ENCODE measurements at places on chromosomes 13 and 19.

DNA sequence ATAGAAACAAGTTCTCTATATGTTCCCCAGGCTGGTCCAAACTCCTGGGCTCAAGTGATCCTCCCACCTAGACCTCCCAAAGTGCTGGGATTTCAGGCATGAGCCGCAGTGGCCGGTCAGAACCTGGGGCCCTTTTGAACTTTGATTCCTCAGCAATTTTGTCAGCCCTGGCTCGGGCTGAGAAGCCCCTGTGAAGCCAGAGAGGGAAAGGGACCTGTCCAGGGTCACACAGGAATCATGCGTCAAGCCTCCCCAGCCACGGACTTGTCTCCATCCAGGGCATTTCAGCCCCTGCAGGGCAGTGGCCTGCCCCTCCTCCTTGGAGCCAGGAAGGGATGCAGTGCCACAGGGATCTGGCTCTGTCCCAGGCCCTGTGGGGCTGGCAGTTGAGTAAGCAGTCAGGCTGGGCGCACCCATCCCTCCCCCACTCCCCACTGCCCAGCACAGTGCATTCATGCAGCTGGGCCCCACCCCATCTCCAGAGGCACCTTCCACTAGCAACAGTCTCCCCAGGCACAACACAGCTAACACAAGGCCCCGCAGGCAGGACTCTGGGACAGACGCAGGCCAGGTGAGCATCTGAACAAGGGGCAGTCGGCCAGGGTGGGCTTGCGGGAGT lies at the start of gene CAPS:
CAPS (plus strand) TSS at position 516 of the 619 bp plus-strand sequence. CDS start 153 bp downstream, outside the sequence.
- no peak for DNase-seq

DNA sequence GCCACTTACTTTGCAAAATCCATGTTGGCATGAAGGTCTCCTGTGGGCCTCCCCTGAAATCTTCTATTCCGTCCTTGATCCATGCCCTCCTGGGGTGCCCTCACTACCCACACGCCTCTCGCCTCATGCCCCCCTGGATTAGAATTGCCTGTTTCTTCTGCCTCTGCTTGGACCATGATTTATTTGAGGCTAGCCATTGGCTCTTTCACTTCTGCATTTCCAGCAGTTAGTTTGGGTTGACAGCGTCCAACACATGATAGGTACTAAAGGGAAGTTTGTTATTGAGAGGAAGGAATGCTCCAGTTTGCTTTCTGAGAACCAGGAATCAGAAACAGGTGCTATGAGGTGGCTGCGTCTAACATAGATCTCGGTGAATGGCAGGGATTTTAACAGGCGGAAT lies 30.5 kb upstream of the TPTE2 start:
- DNase-seq = no peak

DNA sequence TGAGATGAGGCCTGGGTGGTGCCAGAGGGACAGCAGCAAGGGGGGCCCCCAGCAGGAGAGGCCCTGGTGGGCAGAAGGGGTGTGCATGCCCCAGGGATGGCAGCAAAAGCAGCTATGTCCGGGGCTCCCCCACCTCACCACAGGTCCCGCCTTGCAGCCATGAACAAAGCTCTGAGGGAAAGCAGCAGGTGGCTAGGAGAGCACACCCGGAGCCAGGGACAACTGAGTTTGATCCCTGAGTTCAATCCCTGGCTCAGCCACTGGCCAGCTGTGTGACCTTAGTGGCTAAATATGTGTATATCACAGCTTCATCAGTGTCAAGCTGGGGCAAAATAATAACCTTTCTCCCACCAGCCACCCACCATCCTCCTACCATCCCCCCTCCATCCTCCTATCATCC lies 47.7 kb upstream of the KCTD15 start:
- DNase-seq = no peak

- no peak for DNase-seq
Observed at GRCh38 chr19:34215666-34216038, 38.7 kb upstream of the GARRE1 start.

DNA sequence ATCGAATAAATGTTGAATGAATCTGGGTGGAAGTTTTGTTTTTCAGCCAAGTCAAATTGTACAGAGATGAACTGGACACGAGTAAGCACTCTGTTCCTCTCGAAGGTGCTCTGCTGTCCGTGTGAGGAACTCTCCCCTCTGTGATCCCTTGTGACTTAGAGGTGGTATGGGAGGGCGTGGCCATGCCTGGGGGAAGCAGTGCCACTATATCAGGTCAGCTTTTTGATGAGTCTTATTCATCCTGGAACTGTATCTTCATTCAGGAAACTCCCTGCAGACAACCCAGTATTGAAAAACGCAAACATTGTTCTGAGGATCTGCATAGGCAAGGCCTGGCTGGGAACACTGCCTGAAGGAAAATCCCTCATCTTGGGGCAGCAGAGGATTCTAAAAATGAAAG lies 45.7 kb upstream of the FLT1 start:
- no peak for DNase-seq

- DNase-seq = no peak
Observed at GRCh38 chr13:99559560-99559959, 58.3 kb downstream of the TM9SF2 start.

- DNase-seq = no peak
Observed at GRCh38 chr13:78147905-78148304, 229.3 kb upstream of the EDNRB start.
